ENCODE measurements at places on chromosomes 11 and 22.

- DNase-seq: peak; percentile 86
Measured at GRCh38 chr11:34426766-34427185, 12.0 kb upstream of the CAT start.

GRCh38 chr11:81497202-81497804, 1236.4 kb downstream of the FAM181B start:
- no peak for DNase-seq

DNA sequence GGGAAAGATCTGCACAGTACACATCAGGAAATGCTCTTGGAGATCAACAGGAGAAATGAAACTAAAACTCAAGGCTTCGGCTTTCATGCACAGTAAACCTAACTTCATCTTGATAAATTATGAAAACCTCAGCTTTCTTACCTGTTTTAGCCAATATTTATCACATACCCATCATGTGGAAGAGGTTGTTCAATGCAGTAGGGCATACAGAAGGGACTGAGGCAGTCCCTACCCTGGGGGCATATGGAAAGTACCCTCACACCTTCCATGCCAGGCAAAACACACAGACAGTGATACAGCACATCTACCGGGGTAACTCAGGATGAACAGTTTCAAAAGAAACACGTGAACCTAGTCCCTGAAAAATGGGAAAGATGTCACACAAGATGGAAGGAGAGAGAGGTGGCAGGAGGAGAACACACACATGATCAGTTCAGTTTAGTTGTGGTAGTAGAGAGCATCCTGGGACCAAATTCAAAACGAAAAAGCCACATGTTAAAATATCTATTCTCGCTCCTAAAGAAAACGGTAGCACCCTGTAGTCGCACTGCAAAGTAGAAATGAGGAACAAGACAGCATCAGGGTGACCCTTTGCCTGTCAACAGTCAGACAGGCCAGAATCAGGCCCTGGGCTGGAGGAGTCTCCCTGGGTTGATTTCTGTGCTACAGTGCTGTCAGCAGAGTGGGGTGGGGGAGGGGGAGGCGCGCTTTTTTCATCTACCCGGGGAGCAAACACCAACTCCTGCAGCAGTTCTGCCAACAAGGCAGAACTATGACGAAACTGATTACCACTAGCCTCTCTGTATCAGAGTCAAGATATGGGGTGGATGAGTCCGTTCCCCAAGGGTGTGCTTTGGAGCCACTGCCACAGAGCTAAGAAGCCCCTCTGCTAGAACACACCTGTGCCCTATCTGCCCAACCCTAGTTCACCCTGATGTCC, 1.3 kb downstream of the HIRA start:
- no peak for DNase-seq

DNA sequence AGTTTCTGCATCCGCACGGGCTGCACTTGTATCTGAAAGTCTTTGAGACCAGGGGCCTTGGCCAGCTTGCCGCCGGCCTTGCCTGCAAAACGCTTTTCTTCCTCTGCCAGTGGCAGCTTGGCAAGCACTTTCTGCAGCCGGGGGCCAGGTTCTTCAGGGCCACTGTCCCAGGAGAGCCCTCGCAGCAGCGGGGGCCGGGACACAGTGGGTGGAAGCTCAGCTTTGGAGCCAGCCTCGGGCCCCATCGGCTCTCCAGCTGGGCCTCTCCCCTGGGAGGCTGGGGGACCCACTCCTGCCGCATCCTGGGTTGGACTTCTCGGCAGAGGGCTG, 57.5 kb upstream of the LYVE1 start:
- no peak for DNase-seq

DNA sequence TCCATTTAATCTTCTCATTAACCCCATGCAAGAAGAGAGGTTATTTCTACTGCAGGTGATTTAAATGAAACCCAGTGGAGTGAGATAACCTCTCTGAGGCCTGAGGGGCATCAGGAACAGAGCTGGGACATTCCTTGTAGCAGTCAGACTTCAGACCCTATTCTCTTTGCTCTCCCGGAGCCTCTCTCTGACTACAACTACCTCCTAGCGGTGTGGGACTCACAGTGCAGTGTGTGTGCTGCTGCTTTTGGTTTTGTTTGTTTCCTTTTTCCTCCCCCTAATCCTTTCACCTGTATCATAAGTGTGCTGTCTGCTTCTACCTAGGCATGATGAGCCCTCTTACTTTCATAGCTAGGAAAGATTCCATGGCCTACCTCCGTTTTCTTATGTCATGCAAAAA, 769.6 kb downstream of the NTM start:
- DNase-seq: no peak

GRCh38 chr11:65595543-65596281, at the start of gene KCNK7:
Gene KCNK7 (minus strand): TSS chr11:65595800. CDS start chr11:65595772, 28 bp downstream.
- no peak for DNase-seq

- no peak for DNase-seq
Measured at GRCh38 chr11:120121914-120122473, 15.9 kb downstream of the TRIM29 start.

DNA sequence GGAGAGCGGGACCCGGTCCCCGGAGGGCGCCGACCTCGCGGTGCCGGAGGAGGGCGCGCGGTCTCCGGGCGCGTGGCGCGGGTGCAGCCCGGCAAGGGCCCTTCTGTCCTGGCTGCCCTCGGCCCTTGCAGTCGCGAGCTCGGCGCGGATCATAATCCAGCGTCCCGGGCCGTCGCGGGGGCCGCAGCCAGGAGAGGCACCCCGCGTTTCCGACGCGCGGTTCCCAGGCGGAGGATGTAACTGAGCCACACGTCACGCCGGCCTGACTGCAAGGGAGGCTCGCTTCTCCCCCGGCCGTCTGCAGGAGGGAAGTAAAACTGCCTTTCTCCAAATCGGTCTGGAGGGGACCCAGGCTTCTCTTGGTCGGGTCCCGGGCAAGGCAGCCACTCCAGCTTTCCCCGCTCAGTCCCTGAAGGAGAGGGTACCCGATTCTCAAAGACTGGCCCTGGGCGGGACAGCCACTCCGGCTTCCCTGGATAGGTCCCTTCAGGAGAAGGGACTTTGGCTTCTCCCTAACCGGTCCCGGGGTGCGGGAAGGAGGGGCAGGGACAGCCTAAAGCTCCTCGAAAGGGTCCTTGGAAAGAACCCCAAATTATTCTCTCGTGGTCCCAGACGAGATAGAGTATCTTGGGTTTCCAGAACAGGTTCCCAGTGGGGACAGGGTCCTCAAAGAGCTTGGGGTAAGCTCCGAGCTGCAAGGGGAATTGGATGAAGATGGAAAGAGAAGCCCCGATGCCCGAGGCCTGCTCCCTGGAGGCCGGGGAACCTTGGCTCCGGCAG, 836 bp downstream of the SPON1 start:
- DNase-seq: no peak

DNA sequence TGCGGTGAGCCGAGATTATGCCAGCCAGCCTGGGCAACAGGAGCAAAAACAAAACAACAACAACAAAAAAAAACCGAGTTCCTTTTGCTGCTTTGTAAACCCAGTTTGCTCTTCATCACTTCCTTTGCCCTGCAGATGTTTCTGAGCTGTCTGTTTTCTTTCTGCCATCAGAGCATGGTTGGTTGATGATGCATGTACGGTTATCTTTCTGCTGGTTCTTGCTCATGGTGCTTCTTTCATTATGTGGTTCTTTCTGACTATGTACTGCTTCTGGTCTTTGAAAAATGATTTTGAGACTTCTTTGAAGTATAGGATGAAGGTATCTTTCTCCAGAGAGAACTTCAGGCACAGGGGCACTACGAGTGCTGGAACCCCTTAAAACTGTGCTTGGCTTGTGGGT, 13.2 kb downstream of the TANGO2 start:
- no peak for DNase-seq

- no peak for DNase-seq
Measured at GRCh38 chr11:12001186-12001585, 7.2 kb downstream of the DKK3 start.

DNA sequence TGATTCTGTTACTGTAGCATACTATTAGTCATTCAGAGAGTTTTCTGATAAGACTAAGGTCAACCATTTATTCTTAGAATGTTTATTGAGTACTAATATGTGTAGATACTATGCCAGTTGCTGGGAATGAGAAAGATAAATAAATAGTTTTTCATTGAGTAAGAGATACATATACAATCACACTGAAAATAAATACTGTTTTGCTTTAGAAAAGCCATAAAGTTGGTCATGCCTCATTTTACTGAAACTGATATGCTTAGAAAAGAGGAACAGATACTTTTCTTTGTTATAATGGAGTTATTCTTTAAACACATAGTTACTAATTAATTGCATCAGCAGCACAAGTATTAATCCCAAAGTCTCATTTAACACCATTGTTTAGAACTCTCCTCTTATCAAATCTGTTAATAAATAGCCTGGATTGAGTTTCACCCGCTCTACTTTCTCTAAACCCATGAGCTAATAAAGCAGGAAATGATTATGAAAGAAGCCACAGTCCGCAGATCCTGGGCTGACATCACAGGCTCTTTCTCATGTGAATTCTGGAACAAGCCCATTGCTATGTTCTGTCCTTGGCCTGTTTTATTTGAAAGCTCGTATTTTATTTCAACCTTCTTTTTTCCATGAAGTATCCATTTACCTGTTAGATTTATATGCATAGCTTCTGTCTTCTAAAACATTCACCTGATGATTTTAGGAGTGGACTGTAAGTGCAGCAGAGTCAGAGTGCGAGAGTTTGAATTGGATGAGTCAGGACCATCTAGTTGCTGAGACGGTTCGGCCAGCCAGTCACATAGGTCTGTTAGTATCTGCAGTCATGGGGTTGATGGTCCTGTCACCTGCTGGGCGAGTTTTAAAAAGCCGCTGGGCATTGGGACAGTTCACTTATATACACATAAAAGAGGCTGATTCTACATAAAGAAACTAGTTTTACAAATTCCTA, 35.5 kb downstream of the PIWIL4 start:
- DNase-seq: peak; percentile 64

GRCh38 chr11:118057251-118058145, 19.4 kb upstream of the TMPRSS4 start:
- DNase-seq: no peak

DNA sequence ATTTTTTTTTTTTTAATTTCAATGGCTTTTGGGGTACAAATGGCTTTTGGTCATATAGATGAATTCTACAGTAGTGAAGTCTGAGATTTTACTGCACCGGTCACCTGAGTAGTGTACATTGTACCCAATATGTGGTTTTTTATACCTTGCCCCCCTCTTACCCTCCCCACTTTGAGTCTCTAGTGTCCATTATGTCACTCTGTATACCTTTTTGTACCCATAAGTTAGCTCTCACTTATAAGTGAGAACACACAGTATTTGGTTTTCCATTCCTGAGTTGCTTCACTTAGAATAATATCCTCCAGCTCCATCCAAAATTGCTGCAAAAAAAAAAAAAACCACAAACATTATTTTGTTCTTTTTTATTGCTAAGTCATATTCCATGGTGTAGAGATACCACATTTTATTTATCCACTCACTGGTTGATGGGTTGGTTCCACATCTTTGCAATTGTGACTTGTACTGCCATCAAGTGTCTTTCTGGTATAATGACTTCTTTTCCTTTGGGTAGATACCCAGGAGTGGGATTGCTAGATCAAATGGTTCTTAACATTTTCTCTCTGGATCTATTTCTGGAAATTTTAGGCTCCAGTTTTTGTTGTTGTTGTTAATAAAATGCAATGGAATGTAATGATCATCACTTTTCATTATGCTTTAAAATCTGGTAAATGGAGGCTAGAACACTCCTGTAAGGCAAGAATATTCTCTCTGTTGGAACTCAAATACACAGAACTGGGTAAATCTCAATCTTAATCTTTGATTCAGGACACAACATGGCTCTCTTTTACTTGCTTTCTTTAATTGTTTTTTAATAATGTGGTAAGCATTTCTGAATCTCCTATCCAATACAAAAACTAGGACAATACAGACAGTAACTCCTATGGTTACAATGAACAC, 10.3 kb downstream of the NEAT1 start:
- peak; percentile 22 for DNase-seq

- DNase-seq: no peak
Measured at GRCh38 chr11:124984512-124984854, 30.5 kb downstream of the CCDC15 start.

- DNase-seq: no peak
Measured at GRCh38 chr11:61091373-61092279, 10.7 kb upstream of the CD5 start.

DNA sequence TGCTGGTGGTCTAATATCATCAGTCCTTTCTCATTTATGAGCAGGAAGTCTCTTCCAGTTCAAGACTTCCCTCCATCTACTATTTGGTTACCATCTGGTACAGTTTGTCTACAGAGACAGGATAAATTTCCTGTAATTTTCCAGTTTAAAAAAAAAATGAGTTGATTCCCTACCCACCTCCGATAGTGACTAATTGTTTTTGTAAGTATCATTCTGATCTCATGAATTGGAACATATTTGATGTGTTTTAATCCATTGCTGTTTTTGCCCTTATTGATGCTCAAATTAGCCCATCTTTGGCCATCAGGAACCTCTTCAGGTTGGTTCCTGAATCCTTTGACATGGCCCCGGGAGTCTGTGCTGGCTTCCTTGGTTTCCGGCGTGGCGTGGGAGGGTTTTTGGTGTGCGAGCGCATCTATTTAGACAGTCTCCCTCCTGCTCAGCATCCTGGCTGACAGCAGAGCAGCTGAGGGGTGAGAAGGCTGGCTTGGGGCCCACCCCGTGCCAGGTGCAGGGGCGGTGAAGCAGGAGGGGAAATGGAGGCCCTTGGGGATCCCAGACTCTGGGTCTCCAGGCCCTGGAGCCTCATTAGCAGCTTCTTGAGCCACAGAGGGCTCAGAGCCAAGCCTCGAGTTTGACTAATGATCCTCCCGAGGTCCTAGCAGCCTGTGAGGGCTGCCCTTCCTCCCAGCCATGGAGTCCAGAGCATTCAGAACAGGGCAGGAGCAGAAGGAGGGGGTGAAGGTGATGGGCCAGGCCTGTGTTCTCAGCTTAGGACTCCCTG, 6.8 kb downstream of the OMP start:
- DNase-seq: no peak

DNA sequence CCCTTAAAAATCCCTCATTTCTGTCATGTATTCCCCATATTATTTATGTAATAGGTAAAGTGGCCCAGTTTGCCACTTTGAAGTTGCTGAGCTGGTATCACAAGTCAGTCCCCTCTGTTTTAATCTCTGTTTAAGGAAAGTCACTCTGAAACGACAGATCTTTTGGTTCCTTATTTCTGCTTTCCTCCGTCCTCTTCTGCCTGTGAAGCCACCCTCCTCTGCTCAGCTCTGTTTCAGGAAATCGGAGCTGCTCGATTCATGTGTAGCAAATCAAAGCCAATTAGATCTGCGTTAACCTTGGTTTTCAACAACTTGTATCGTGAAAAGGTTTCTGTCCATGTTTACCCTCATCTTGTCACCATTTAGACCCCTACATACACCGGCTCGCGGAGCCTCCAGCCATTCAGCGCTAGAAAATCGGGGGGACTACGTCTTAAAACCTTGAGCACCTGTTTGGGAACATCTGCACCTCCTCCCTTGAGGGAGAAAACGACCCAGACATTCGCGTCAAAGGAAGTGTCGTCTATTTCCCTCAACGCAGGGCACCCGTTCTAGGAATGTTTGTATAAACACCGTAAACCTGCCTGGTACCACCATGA, 576 bp upstream of the SC5D start:
- no peak for DNase-seq

GRCh38 chr11:6646918-6647679, 8.5 kb downstream of the DCHS1 start:
- DNase-seq: no peak

GRCh38 chr11:28110821-28111200, 2.6 kb downstream of the METTL15 start:
- DNase-seq: no peak

GRCh38 chr11:9320047-9320446, 5.7 kb upstream of the TMEM41B start:
- no peak for DNase-seq

GRCh38 chr11:59573216-59573615, 42.4 kb downstream of the OSBP start:
- DNase-seq: peak; percentile 76

- no peak for DNase-seq
Measured at GRCh38 chr11:79156031-79156430, 284.8 kb downstream of the TENM4 start.
